Activated CD8-positive, alpha-beta T cell treated with anti-CD3 and anti-CD28 coated beads for 36 hours (primary cell): ENCODE measurements at places on chromosomes 5 and 9.

DNA sequence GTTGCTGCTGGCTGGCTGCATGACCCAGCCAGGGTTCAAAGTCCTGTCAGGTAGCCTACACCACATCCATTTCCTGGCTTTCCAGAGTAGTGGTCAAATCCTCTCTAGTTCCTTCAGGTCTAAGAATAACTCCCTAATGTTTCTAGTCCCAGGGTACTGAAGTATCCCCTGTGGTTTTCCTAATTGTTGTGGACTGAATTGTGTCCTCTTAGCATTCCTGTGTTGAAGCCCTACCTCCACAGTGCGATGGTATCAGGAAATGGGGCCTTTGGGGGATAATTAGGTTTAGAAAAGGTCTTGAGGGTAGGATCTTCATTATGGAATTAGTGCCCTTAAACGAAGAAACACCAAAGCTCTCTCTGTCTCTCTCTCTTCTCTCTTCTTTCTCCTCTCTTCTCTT, 191.8 kb upstream of the CCNG1 start:
- no peak for DNase-seq

DNA sequence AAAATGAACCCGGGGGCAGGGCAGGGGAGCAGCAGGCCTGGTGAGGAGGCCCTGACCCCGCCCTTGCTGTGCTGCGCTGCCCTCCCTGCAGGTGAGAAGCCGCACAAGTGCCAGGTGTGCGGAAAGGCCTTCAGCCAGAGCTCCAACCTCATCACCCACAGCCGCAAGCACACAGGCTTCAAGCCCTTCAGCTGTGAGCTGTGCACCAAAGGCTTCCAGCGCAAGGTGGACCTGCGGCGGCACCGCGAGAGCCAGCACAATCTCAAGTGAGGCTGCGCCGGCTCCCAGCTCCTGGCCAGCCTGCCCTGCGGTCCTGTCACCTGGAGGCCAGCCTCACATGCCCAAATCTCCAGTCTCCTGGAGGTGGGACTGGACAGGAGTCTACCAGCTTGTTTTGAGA, 12.3 kb downstream of the GFI1B start:
- no peak for DNase-seq

- no peak for DNase-seq
Measured at GRCh38 chr5:125302577-125302976, 556.1 kb upstream of the ZNF608 start.

- no peak for DNase-seq
Measured at GRCh38 chr5:171463862-171464229, 44.4 kb downstream of the FGF18 start.

GRCh38 chr9:87269296-87270176, 228.1 kb upstream of the DAPK1 start:
- no peak for DNase-seq
